ENCODE measurements at places on chromosomes 1 and 21. TPM values are rescaled to one million over a fixed set of nuclear protein-coding genes. Genes with fewer than 3 reads are reported as not detected.
A peak's percentile ranks its signal among the peaks of the same experiment; 100 is the strongest.

- no peaks in the 10 kb centered on the region for H3K27me3 ChIP-seq
- no peak overlapping the region for H3K4me3 ChIP-seq
- no peaks in the 10 kb centered on the region for H3K36me3 ChIP-seq
- H3K27ac ChIP-seq = no peak overlapping the region
- DNase-seq = no peak
These were observed 32.4 kb upstream of the SRP9 start for GRCh38 chr1:225745273-225745672.

DNA sequence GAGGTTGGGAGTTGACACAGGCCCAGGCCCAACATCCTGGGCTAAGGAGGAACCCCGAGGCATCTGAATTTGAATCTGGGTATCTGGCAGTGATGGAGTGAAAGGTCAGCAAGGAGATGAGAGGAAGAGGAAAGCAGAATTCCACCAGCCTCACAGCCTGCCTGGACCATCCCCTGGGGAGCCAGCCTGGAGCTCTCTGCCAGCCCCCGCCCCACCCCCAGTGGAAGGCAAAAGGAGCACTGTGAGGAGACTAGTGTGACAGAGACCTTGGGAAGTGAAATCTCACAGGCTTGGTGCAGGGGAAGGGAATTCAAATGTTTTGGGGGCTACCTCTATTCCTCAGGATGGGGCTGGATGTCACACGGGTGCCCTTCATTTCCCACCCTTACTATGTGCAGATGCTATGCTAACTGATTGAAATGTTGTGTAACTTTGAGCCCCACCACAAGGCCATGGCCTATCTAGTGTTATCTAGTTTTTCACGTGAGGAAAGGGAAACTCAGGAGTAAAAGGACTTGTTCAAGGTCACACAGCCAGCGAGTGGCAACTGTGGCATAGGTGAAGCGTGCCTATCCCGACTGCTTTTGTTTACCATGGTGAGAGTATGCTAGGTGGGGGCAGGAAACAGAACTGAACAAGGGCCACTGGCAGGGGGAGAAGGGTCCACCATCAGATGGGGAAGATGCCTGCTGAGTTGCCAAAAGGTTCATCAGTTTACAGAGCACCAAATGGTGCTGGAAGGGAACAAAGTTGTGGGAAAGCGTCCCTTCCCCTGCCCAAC is 29.8 kb downstream of the AHDC1 start:
- H3K27ac ChIP-seq = no peak overlapping the region
- H3K36me3 ChIP-seq = no peaks in the 10 kb centered on the region
- H3K27me3 ChIP-seq = peaks cover 5% of the 10 kb centered on the region
- peaks cover 23% of the 10 kb centered on the region for H3K4me1 ChIP-seq
- no peak for DNase-seq

VANGL2 gene
- total RNA-seq = not detected

DNA sequence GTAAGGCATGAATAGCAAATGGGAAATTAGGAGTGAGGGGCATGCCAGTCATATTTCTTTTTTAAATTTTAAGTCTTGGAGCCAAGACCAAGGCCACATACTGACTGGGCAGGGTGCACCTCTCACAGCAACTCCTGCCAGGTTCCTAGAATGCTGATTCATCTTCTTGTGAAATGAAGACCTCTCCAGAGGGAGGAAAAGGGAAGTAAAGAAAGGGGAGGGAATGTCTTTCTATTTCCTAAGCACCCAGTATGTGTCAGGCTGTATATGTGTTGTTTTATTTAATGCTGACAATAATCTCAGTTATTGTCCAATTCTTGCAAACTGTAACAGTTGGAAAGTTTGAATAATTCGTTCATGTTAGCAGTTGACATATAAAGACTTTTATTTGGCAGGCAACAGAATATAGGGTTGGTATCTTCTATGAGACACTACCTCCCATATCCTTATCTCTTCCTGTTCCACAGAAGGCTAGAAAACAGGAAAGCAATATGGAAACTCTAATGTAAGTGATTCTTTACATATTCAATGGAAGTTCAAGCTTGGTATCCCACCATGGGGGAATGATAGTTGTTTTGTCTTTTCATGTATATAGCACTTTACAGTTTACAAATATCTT is 259.1 kb upstream of the USP24 start:
- no peak overlapping the region for H3K4me3 ChIP-seq
- H3K27me3 ChIP-seq = peaks cover 7% of the 10 kb centered on the region
- H3K27ac ChIP-seq = no peak overlapping the region
- no peaks in the 10 kb centered on the region for H3K36me3 ChIP-seq

FAM110D gene
- not detected for total RNA-seq

- no peak overlapping the region for H3K4me3 ChIP-seq
- H3K4me1 ChIP-seq = no peaks in the 10 kb centered on the region
- DNase-seq = no peak
- no peak overlapping the region for H3K27ac ChIP-seq
- H3K27me3 ChIP-seq = no peaks in the 10 kb centered on the region
These were observed 16.8 kb downstream of the ZBTB18 start for GRCh38 chr1:244067893-244068292.

BTBD8 gene
- 1.8 TPM for total RNA-seq

GRCh38 chr1:229258031-229258756 is 12.7 kb upstream of the RAB4A start:
- H3K36me3 ChIP-seq = no peaks in the 10 kb centered on the region
- H3K27ac ChIP-seq = no peak overlapping the region
- DNase-seq = peak; percentile 55
- no peak overlapping the region for H3K4me3 ChIP-seq
- H3K27me3 ChIP-seq = no peaks in the 10 kb centered on the region
- H3K4me1 ChIP-seq = peaks cover 32% of the 10 kb centered on the region

SH3D21 gene
- total RNA-seq = 1.9 TPM

DNA sequence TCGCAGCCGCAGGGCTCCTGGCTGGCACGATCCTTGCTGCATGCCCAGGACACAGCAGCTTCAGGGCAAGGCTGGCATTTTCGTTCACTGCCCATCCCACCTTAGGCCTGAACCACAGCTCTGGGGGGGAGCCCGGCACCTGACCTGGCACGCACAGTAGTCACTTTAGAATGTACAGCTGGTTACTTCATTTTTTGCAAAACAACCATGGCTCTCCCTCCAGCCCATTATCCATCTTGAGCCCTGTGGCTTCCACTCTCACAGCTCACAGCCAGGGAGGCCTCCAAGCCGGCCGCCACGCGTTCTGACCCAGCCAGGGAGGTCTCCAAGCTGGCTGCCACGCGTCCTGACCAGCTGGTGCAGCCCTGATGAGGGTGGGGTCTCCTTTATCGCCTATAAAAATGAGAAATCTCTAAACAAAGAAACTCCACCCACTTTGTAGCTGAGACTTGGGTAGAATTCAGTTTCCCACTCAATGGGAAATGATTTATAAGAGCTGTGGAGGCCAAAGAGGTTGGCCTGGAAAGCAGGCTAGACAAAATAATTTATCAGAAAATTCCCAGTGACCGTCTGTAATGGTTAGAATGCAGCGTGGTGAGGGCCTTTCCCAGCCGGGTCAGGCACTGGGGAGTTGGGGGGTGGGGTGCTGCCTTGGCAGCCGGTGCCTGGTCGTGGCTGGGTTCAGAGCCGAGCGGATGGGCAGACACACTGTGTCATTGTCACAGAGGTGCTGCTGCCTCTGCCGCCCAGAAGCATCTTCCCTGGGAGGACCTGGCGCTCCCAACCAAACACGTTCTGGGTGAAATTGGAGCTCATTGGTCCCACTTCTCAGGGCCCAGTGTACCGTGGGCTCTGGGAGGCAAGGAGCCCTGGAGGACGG is 54.6 kb upstream of the ACTRT2 start:
- DNase-seq = no peak
- H3K36me3 ChIP-seq = no peaks in the 10 kb centered on the region
- no peak overlapping the region for H3K27ac ChIP-seq
- no peaks in the 10 kb centered on the region for H3K27me3 ChIP-seq
- no peaks in the 10 kb centered on the region for H3K4me1 ChIP-seq

GRCh38 chr1:110630839-110631663 is 24.9 kb upstream of the KCNA2 start:
- H3K27ac ChIP-seq = peak overlapping the region; percentile 66
- H3K4me3 ChIP-seq = peak overlapping the region; percentile 43
- no peaks in the 10 kb centered on the region for H3K27me3 ChIP-seq
- DNase-seq = peak; percentile 77
- H3K36me3 ChIP-seq = no peaks in the 10 kb centered on the region

DNA sequence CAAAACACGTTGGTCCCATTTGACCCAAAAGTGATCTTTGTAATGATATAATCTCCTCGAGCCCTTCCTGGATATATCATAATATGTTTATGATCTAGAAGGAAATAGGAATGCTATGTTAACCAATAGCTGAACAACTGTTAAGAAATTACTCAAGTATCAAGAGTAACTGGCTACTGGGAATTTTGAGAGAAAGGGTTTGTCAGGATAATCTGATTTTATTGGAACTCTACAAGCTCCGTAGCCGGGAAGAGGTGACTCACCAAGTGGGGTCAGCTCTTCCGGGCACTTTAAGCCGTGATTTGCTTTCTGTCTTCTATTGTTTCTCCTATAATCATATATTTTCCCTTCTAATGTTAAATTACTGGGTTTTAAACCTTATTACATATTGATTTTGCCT is 250.5 kb upstream of the POGK start:
- no peaks in the 10 kb centered on the region for H3K4me1 ChIP-seq
- no peak overlapping the region for H3K4me3 ChIP-seq
- DNase-seq = no peak
- no peaks in the 10 kb centered on the region for H3K27me3 ChIP-seq
- no peak overlapping the region for H3K27ac ChIP-seq

DNA sequence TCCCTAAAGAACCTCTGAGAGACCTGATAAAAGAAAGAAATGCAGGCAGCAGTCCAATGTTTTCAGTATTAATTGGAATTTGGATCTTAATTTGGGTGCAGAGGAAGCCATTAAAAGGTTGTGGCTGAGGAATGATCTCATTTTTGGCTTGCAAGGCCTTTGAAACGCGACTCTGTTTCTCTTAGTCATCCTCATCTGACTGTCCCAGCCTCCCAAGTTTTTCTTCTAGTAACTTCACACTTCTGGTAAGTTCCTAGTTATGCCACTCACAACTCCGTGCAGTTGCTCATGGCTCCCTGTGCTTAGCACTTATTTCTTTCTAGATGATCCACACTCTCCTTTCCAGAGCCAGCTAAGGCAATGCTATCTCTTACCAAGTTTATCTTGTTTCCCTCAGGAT is 147.4 kb upstream of the USP24 start:
- H3K4me3 ChIP-seq = no peak overlapping the region
- no peaks in the 10 kb centered on the region for H3K4me1 ChIP-seq
- H3K27me3 ChIP-seq = no peaks in the 10 kb centered on the region

KCNJ15 gene
- 0.19 TPM for total RNA-seq

GRCh38 chr21:17128132-17128531 is 384.7 kb upstream of the CXADR start:
- H3K27ac ChIP-seq = no peak overlapping the region
- no peaks in the 10 kb centered on the region for H3K4me1 ChIP-seq
- no peak for DNase-seq
- no peak overlapping the region for H3K4me3 ChIP-seq
- no peaks in the 10 kb centered on the region for H3K36me3 ChIP-seq
- H3K27me3 ChIP-seq = no peaks in the 10 kb centered on the region

DNA sequence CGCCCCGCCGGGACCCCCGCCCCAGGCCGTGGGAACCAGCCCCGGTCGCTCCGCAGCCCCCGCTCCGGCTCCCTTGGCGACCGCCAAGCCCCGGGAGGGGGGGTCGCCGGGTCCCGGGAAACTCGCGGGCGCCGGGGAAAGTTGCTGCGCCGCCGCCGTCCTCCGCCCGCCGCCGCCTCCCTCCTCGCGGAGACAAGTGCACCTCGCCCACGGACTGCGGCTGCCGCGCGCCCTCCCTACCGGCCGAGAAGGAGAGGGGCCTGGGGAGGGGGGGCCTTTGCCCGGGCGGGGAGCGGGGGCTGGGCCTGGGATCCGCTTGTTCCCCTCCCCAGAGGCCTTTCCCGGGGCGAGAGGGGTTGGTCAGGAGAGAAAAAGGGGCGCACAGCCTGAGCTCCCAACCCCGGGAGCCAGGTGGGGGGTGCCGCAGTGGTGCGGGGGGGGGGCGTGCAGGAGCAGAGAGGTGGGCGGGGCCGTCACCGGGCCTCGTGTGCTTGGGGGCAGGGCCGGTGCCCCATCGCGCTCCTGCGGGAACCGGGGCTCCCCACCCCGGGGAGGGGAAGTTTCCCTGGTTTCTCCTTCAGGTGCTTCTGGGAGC is 592 bp downstream of the AGRN start:
- H3K4me3 ChIP-seq = peak overlapping the region; percentile 19
- peak; percentile 65 for DNase-seq
- no peak overlapping the region for H3K27ac ChIP-seq
- H3K27me3 ChIP-seq = no peaks in the 10 kb centered on the region

MEX3A gene
- total RNA-seq = 0.36 TPM

ALX3 gene
- total RNA-seq = not detected

- peaks cover 4% of the 10 kb centered on the region for H3K27me3 ChIP-seq
- no peak overlapping the region for H3K27ac ChIP-seq
- DNase-seq = no peak
- H3K36me3 ChIP-seq = no peaks in the 10 kb centered on the region
- peaks cover 5% of the 10 kb centered on the region for H3K4me1 ChIP-seq
These were observed 77.6 kb upstream of the IFNAR2 start for GRCh38 chr21:33151941-33152731.

GRCh38 chr1:211527888-211528287 is 35.9 kb upstream of the RD3 start:
- H3K27me3 ChIP-seq = no peaks in the 10 kb centered on the region
- peaks cover 11% of the 10 kb centered on the region for H3K4me1 ChIP-seq
- no peak for DNase-seq
- H3K27ac ChIP-seq = no peak overlapping the region

DNA sequence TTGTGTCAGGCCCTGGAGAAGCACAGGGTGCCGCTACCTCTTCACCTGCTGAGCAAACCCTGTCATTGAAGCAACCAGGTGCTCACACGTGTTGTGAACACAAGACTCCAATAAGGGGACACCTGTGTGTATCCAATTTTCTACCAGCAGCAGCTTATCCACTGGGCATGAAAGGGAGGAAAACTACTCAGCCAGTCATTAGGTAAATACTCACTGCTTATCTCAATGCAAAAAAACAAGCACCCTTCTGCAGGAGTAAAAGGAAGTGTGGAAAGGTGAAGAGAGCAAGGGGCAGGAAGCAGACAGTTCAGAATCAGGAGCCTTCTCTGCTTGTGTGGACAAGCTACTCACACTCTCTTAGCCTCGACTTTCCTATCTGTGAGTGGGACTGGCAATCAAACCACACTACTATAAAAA is 148.9 kb downstream of the ETS2 start:
- H3K36me3 ChIP-seq = no peaks in the 10 kb centered on the region
- no peak overlapping the region for H3K4me3 ChIP-seq
- DNase-seq = no peak

GRCh38 chr1:5554111-5554510 is 438.1 kb downstream of the NPHP4 start:
- H3K4me1 ChIP-seq = no peaks in the 10 kb centered on the region
- no peaks in the 10 kb centered on the region for H3K36me3 ChIP-seq
- H3K4me3 ChIP-seq = no peak overlapping the region
- no peak for DNase-seq

- H3K4me1 ChIP-seq = no peaks in the 10 kb centered on the region
- DNase-seq = no peak
- no peaks in the 10 kb centered on the region for H3K27me3 ChIP-seq
- H3K27ac ChIP-seq = no peak overlapping the region
- H3K36me3 ChIP-seq = no peaks in the 10 kb centered on the region
These were observed 102.0 kb upstream of the USP25 start for GRCh38 chr21:15627823-15628222.
